Effector memory CD8-positive, alpha-beta T cell (primary cell): ENCODE measurements at places on chromosomes 4 and X.

DNA sequence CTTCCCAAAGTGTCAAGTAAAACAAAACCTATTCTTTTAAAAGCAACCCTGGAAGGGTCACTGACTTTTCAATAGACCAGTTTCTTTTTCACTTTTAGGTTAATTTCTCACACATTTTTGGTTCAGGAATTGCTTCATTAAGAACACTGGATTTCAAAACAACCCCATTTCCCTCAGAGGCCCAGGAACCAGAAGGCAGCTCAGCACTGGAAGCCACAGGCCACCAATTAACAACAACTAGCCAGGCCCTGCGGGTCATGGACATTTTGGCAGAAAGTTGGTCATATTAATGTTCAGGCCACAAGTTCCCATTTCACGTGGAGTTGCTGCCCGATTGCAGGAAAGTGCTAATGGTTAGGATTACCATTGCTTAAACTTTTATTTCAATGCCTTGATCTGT lies 39.8 kb downstream of the HAND2 start:
- H3K36me3 ChIP-seq, result no peaks in the 10 kb centered on the region
- no peak for DNase-seq
- no peak overlapping the region for H3K27ac ChIP-seq
- H3K4me1 ChIP-seq, result peaks cover 14% of the 10 kb centered on the region

- H3K36me3 ChIP-seq, result no peaks in the 10 kb centered on the region
- DNase-seq, result no peak
- H3K27ac ChIP-seq, result no peak overlapping the region
- H3K4me1 ChIP-seq, result no peaks in the 10 kb centered on the region
- H3K4me3 ChIP-seq, result no peak overlapping the region
These were observed 91.6 kb downstream of the AR start for GRCh38 chrX:67635424-67635823.

DNA sequence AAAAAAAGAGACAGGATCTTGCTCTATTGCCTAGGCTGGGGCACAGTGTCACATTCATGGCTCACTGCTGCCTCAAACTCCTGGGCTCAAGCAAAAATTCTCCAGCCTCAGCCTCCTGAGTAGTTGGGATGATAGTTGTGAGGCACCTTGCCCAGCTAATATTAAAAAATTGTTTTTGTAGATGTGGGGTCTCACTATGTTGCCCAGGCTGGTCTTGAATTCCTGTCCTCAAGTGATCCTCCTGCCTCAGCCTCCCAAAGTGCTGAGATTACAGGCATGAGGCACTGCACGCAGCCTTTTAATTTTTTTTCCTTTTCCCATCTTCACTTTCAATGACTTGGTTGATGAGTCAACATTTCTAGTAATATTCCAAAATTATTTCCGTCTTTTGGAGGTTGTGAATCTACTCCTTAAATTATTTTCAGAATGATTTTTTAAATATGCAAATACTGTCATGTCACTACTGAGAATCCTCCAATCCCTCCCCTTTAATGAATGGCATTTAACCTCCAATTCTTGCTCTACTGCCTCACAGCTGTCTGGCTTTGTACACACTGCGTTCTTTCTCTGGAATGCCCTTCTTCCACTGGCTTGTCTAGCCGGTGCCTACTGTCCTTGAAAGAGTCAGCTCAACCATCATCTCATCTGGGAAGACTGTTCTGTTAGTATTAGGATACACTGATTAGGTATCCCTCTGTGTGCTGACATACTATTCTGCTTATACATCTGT lies 27.5 kb upstream of the DCTD start:
- no peak for DNase-seq
- H3K36me3 ChIP-seq, result no peaks in the 10 kb centered on the region
- no peaks in the 10 kb centered on the region for H3K4me1 ChIP-seq

- no peak for DNase-seq
- H3K27ac ChIP-seq, result no peak overlapping the region
- H3K27me3 ChIP-seq, result no peaks in the 10 kb centered on the region
- H3K4me3 ChIP-seq, result no peak overlapping the region
These were observed 136.4 kb upstream of the FAM9C start for GRCh38 chrX:13180807-13181206.

DNA sequence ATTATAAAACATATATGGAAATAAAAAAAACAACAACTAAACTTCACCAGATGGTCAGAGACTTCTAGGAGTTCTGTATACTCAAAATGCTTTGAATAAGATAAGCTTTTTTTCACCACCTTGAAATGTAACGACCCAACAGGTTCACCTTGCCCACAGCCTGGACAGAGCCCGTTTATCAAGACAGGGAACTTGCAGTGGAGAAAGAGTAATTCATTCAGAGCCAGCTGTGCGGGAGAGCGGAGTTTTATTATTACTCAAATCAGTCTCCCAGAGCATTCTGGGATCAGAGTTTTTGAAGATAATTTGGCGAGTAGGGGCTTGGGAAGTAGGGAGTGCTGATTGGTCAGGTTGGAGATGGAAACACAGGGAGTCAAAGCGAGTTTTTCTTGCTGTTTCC lies 38.5 kb downstream of the AGA start:
- no peaks in the 10 kb centered on the region for H3K27me3 ChIP-seq
- no peak for DNase-seq
- H3K4me1 ChIP-seq, result peaks cover 38% of the 10 kb centered on the region

DNA sequence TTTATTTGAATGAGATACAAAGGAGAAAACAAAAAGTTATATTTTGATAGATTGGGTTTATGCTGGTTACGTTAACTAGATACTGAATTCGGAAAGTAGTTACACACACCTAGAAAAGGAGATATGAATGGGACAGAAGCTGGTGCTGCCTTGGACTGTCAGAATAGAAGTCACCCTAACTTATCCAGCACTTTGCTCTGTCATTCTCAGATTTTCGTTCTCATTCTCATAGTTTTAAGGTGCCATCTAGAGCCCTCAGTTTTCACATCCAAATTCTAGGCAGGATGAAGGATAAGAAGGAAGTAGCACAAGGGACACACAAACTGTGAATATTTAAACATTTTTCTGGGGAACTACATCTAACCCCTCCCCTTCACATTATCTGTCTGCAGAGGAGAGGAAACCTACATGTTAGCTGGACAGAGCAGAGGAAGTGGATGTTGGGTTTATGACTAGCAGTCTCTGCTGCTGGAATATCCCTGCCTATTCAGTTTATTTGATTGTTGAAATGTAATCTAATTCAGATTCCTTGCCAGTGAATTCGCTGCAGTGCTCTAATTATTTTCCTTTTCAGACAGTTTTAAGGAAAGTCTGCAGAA lies 521.9 kb downstream of the FAT4 start:
- no peaks in the 10 kb centered on the region for H3K27me3 ChIP-seq
- no peak for DNase-seq
- no peak overlapping the region for H3K27ac ChIP-seq
- H3K4me1 ChIP-seq, result no peaks in the 10 kb centered on the region
- H3K36me3 ChIP-seq, result no peaks in the 10 kb centered on the region

DNA sequence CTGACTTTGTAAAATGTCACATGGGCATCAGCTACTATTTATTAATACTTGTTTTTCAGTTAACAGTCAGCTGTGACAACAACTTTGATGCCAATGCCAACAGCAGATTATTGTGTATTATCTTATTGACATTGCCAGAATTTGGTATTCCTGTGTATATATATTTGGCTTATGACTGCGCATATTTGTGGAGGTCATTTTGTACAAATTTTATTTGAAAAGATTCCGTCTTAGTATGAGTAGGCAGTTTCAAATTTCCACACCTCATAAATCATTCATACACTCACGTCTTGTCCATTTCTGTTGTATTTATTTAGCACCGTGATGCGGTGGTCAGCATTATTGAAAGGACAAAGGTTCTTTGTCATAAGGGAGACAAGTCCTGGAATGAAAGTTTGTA lies 558.2 kb upstream of the NDST4 start:
- H3K4me3 ChIP-seq, result no peak overlapping the region
- no peak overlapping the region for H3K27ac ChIP-seq
- H3K36me3 ChIP-seq, result no peaks in the 10 kb centered on the region
- no peak for DNase-seq
- no peaks in the 10 kb centered on the region for H3K27me3 ChIP-seq

GRCh38 chr4:69707807-69708206 lies 52.6 kb downstream of the SULT1B1 start:
- H3K27ac ChIP-seq, result no peak overlapping the region
- H3K4me1 ChIP-seq, result no peaks in the 10 kb centered on the region
- H3K27me3 ChIP-seq, result no peaks in the 10 kb centered on the region
- H3K36me3 ChIP-seq, result no peaks in the 10 kb centered on the region

DNA sequence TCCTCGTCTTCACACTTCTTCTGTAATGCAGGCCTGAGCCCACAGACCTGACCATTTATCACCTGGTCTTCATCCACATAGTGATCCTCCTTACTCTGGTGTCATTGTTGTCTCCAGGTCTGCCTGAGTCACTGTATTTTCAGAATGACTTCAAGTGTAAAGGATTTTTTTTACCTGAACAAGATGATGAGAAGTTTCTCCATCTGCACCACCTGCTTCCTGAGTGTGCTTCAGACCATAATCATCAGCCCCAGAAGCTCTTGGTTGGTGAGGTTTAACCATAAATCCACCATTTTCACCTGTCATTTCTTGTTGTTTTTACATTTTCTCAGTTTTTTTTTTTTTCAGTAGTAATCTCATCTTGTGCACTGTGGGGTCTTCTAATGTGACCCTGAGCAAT lies 39.0 kb downstream of the WDR13 start:
- H3K36me3 ChIP-seq, result peaks cover 3% of the 10 kb centered on the region
- H3K4me3 ChIP-seq, result no peak overlapping the region
- no peak overlapping the region for H3K27ac ChIP-seq
- H3K4me1 ChIP-seq, result no peaks in the 10 kb centered on the region
- H3K27me3 ChIP-seq, result no peaks in the 10 kb centered on the region

GRCh38 chr4:72876946-72877345 lies 192.6 kb downstream of the COX18 start:
- H3K36me3 ChIP-seq, result no peaks in the 10 kb centered on the region
- no peak for DNase-seq
- H3K27ac ChIP-seq, result no peak overlapping the region

DNA sequence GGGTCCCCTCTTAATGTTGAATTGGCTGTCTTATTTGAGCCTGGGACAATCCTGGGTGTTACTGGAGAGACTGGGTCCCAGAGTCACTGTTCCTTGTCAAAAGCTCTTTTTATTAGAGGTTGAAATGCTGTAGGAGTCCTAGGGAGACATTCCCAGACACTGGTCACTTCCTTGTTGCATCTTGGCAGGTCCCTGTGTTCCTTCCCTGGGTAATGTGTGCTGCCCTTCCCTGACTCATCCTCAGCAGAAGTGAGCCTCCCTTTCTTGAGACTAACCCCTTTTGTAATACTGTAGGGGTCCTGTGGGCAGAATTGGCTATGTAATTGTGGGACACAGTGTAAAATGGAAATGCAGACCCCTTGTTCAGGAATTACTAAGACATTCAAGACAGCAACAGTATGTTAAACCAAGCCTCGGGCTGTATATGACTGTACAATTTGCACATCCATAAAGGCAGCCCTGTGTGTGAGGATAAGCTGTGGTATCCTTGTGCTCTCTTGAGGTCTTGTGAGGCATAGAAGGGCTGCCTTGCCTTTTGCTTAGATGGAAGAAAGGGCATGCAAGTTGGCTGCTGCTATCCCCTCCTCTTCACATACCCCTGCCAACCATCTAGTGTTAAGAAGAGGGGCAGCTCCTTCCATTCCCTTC lies 53.5 kb downstream of the DCLK2 start:
- H3K4me3 ChIP-seq, result no peak overlapping the region
- peaks cover 2% of the 10 kb centered on the region for H3K36me3 ChIP-seq
- no peaks in the 10 kb centered on the region for H3K4me1 ChIP-seq
- no peak for DNase-seq
- peaks cover 10% of the 10 kb centered on the region for H3K27me3 ChIP-seq

DNA sequence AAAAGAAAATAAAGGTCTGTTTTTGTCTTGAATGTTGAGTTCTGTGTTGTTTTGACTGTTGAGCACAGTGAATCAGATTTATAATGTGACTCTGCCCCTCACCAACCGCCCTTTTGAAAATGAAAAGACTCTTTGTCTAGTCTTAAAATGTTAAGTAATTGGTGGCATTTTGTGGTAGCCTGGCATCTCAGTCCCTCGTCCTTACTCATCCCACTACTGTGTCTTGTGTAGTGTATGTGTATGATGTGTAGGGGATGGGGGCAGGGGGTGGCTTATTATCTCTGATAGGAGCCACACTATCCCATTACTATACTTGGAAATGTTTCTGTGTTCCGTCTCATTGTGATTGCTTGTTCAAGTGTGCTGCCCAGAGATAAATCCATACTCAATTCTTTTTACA lies 12.2 kb downstream of the KLHL34 start:
- H3K4me3 ChIP-seq, result no peak overlapping the region
- H3K36me3 ChIP-seq, result peaks cover 2% of the 10 kb centered on the region
- H3K4me1 ChIP-seq, result no peaks in the 10 kb centered on the region
- H3K27me3 ChIP-seq, result no peaks in the 10 kb centered on the region
- DNase-seq, result no peak
- no peak overlapping the region for H3K27ac ChIP-seq

DNA sequence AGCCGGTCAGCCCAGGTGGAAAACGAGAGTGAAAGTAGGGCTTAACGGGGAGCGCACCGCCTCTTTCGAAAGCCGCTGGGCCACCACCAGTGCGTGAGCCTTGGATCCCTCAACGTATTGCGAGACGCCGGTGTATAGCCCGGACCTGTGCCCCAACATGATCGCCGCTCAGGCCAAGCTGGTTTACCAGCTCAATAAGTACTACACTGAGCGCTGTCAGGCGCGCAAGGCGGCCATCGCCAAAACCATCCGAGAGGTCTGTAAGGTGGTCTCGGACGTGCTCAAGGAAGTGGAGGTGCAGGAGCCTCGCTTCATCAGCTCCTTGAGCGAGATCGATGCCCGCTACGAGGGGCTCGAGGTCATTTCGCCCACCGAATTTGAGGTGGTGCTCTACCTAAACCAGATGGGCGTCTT lies 929 bp downstream of the MAB21L2 start:
- H3K4me1 ChIP-seq, result peaks cover 6% of the 10 kb centered on the region
- H3K4me3 ChIP-seq, result no peak overlapping the region
- peaks cover 31% of the 10 kb centered on the region for H3K36me3 ChIP-seq
- no peak overlapping the region for H3K27ac ChIP-seq
- no peak for DNase-seq
- H3K27me3 ChIP-seq, result no peaks in the 10 kb centered on the region

GRCh38 chr4:24686866-24687692 lies 102.7 kb upstream of the DHX15 start:
- no peaks in the 10 kb centered on the region for H3K4me1 ChIP-seq
- H3K27ac ChIP-seq, result no peak overlapping the region
- H3K27me3 ChIP-seq, result peaks cover 20% of the 10 kb centered on the region
- H3K4me3 ChIP-seq, result no peak overlapping the region
- no peaks in the 10 kb centered on the region for H3K36me3 ChIP-seq

- no peaks in the 10 kb centered on the region for H3K4me1 ChIP-seq
- H3K4me3 ChIP-seq, result no peak overlapping the region
- no peaks in the 10 kb centered on the region for H3K36me3 ChIP-seq
- peaks cover 10% of the 10 kb centered on the region for H3K27me3 ChIP-seq
These were observed 32.7 kb upstream of the JADE1 start for GRCh38 chr4:128776794-128777216.
